ENCODE measurements at places on chromosomes 1 and 21.

DNA sequence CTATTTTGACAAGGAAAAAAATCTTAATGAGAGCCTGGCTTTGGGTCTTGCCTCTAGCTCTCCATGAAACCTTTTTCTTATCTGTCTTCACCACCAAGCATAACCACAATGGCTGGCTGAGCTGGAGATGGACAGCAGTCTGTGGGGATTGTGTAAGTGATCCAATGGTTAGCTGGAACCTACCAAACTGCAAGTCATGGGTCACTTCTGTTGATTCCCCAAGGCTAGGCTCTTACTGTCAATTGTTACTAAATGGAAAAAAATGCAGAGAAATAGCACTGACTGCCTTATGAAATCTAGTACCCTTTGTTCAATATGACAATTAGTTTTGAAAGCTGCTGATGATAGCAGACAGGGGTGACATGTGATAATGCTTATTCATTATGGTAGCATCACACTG lies 359.0 kb downstream of the ST6GALNAC3 start:
- DNase-seq = no peak

- DNase-seq = no peak
Measured at GRCh38 chr1:18575620-18576019, 55.0 kb upstream of the PAX7 start.

DNA sequence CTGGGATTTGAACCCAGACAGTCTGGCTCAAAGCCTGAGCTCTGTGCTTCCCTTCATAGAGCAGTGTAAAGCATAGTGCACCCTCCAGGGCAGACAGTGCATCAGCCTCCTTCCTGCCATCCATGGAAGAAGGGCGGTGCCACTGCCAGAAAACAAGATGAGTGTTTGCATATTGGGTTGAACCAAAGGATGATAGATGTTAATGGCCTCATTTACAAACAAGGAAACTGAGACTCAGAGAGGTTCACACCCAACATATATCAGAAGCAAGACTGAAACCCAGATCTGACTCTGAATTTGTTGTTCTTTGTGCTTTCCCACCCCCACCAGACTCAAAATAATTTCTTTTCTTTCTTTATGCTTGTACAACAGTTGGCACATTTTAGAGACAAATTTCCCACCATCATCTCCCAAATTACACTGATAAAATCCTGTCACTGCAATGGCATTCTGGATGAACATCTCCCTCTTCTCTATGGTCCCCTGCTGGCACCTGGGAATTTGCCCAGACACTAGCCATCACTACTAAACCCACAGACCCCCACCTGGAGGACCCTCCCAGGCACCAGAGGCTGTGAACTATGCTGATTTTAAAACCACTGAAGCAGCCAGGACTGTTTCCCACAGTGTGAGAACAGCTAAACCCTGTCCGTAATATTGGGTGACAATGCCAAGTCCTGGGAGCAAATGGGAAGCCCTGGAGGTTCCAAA lies 45.4 kb upstream of the MPZL1 start:
- DNase-seq = no peak

GRCh38 chr1:1244192-1244811 lies 2.2 kb downstream of the C1QTNF12 start:
- no peak for DNase-seq

DNA sequence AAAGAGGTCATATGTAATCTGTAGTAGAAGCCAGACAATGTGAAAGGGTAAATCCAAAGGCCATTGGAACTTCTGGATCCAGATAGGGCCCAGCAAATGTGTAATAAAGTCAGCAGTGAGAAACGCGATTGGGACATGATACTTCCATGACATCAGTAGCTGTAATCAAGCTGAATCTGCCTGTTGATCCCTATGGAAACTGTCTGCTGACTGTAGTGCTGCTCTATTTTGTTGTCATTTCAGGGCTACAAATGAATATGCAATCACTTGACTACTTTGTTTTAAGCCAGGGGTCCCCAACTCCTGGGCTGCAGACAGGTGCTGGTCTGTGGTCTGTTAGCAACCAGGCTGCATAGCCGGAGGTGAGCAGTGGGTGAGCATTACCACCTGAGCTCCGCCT lies 46.0 kb upstream of the RHOU start:
- DNase-seq = no peak

DNA sequence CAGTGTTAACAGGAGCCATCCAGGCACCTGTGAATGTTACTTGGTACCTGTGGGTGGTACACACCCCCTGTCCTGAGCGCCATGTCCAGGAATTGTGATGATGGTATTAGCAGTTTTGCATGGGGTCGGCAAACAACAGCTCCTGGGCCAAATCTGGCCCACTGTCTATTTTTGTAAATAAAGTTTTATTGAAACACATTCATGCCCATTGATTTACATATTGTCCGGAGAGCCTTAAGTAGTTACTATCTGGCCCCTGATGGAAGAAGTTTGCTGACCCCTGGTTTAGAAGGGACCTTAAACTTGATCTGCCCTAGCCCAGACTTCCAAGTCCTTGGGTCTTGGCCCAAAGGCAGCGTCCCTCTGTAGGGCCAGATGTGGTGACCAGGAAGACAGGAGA lies 58.3 kb downstream of the SPSB1 start:
- DNase-seq = no peak

DNA sequence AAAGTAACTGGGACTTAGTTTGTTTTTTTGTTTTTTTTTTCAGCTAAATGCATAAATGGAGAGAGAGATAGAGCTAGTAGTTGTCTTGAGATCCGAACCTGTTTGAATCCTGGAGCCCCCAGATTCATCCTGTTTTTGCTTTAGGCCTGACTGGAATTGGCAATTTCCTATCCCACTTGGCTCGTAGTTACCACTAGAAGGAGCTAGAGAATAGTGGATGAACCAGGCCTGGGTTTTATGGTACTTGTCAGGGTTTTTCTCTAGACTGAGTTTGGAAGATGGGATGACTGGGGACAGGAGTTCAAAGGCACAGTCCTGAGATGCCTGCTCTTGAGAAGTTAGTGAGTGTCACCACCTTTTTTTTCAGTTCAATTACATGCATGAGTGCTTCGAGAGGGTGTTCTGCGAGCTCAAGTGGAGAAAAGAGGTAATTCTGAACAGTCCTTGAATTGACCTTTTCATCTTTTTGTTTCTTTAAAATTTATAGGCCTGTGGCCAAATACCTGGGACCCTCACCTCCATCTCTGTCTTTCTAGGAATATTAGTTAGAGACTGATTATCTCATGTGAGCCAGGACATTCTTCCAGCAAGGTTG lies 23.4 kb downstream of the CELF3 start:
- DNase-seq = peak; percentile 47

GRCh38 chr21:46350571-46350970 lies 26.6 kb downstream of the PCNT start:
- no peak for DNase-seq

- no peak for DNase-seq
Measured at GRCh38 chr1:197515421-197515820, 247.4 kb downstream of the CRB1 start.

DNA sequence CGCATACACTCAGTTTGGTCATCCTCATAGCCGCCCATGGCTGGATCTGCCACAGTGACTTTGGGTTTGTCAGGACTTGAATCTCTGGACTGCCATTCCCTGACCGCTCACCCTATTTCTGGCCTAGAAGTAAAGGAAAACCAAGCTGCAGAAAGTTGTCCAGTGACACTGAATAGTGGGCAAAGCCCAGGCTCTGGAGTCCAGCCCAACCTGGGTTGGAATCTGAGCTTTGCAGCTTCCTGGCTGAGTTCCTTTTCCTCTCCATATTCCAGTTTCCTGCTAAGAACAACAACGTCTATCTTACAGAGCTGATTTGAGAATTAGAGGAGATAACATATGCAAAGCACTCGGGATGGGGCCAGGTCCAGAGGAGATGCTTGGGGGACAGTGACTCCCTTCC lies 15.6 kb upstream of the EIF4G3 start:
- DNase-seq = no peak

- peak; percentile 41 for DNase-seq
Measured at GRCh38 chr1:4935807-4936206, 281.4 kb downstream of the AJAP1 start.

DNA sequence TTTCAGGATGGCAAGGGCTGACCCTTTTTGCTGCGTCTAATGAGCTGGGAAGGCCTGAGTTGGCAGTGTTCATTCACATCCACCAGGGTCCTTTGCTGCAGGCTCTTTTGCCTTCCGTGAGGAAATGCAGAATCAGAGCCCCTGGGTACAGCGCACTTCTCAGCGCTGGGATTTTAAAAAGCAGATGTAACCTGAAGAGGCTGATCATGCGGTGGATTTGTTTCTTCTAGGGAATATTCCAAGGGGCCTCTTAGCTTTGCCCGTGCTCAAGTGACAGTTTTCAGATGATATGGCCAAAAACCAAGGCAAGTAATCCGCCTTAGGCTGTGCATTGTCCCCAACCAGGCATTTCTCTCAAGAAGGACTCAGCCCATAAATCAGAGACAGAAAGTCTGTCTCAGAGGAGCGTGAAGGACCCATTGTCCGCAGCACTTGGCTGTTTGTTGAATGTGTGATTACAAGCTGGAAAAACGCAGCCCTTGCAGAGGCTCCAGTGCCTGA lies 237.6 kb downstream of the PTPRC start:
- DNase-seq = peak; percentile 73

DNA sequence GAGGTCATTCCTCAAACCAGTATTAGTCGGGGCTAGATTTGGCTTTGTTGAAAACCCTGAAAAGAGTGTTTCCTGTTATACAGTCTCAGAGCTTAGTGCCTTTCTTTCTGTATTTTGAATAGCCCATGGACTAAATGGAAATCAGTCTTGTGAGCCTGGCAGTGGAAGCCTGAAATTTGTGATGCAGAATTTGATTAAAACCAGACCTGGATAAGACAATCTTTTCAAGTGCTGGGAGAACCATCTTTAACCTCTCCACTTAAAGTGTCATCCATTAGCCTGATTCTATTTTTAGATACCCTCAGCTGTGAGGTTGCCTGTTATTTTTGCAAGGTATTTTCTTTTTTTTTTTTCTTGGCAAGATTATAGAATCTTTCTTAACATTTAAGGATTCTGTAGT lies 19.5 kb downstream of the ACTN2 start:
- DNase-seq = peak; percentile 54

- DNase-seq = no peak
Measured at GRCh38 chr1:217139513-217139912, 416.3 kb upstream of the ESRRG start.

DNA sequence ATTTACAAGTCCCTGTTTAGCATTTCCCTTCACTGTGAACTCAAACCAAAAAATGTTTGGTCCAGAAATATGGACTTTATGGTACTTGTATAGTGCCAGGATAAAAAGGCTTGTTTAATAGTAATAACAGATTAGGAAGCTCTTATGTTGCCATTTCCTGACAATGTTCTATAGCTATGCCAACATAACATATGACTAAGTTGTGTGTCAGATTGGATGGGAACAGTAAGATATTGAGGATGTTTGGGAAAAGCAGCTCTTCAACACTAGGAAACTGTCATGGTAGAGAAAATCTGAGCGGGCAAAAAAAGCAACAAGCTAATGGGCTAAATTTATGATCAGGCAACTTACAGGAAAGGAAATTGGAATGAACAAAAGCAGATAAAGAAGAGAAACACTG lies 287.1 kb upstream of the ADGRL4 start:
- DNase-seq = no peak

- no peak for DNase-seq
Measured at GRCh38 chr1:2554621-2555387, 1.4 kb upstream of the TNFRSF14 start.

DNA sequence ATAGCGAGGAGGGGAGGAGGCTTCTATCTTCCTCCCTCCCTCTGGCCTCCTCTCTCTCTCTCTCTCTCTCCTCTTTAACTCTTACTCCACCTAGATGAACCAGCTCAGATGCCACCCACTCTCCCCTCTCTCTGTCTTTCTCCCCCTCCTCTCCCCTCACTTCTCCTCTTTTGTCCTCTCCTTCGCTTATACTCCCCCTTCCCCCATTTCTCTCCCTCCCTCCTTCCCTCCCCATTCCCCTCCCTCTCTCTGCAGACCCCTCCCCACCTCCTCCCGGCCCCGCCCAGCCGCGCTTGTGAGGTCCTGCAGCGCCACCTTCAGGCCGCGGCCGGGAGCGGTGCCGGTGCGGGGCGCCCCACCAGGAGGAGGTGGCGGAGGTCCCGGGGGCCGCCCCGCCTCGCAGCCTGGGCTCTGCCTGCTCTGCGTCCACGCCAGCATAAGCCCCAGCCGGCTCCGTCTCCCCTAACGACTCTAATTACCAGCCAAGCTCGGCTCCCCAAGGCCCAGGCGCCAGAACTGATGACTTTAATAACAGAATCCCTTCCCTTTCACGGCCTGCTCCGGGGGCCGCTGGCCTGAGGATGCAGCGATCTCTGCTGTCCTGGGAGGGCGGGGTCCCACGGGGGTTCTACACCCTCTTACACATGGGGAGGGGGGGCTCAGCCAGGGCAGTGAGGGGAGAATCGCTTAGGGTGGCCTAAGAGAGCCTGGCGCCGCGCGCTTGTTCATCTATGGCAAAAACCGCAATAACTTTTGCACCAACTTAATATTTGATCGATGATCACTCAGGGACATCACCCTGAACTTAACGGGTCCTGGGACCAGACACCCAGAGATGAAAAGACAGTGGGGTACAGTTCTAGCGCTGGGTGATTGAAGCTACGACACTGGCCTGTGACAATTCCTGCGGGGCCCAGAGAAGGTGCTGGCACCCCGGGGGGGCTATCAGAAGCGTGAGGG lies 637.3 kb downstream of the MATN1 start:
- peak; percentile 3 for DNase-seq

- no peak for DNase-seq
Measured at GRCh38 chr1:55167224-55167871, 47.8 kb downstream of the USP24 start.

DNA sequence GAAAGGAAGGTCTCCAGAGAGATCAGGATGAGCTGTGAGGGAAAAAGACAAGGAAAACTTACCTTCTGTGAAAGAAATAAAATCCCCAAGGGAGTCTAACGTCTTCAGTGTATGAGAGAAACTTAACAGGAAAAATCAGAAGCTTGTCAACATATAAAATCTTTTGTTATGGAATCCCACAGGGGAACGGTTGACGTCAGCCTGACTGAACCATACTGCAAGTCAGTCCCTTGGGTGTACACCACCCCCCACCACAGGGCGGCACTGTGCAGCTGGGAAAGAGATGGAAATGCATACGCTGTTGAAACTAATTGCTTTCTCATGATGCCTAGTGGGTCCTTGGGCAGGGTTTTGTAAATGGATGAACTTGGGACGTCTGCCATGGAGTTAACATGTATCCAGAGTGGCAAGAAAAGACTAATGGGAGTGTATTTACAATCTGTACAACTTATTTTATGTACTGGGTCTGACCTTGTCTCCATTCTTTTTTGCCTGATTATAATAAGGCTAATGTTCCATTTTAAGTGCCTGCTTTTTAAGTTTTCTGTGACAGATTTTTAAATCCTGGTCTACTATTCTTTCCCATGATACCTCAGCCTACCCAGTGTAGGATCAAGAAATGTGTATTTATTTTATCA lies 22.7 kb downstream of the UTP25 start:
- DNase-seq = peak; percentile 72

DNA sequence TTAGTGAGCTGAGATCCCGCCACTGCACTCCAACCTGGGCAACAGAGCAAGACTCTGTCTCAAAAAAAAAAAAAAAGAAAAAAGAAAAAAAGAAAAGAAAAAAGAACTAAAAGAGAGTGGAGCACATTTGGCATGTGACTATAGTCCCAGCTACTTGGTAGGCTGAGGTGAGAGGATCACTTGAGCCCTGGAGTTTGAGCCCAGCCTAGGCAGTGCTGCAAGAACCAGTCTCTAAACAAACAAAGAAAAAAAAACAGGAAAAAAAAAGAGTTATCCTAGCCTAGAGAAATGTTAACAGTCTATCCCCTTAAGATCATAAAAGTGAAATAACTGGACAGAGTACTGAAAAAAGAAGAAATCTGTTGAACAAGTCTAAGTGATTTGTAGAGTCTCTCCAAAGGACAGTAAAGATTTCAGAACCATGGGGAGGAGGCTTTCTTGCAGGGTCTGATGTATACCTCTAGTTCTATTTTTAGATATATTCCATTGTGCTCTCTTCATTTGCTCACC lies 4.5 kb upstream of the PRDX1 start:
- DNase-seq = no peak
